ENCODE measurements at places on chromosomes 11 and 22. TPM values are rescaled to one million over a fixed set of nuclear protein-coding genes. Genes with fewer than 3 reads are reported as not detected.

Gene MS4A12
- polyA plus RNA-seq: not detected

Gene OR5A1
- not detected for polyA plus RNA-seq

Gene CDC45
- 24.7 TPM for polyA plus RNA-seq

Gene ARRB1
- polyA plus RNA-seq: 54.8 TPM

Gene PRAME
- polyA plus RNA-seq: not detected

Gene NPAS4
- polyA plus RNA-seq: 0.14 TPM

Gene SMTN
- polyA plus RNA-seq: 64.7 TPM

Gene POU2AF1
- polyA plus RNA-seq: 1.1 TPM

Gene OR5D13
- polyA plus RNA-seq: not detected

Gene ACTN3
- polyA plus RNA-seq: 0.24 TPM

Gene SUN2
- polyA plus RNA-seq: 58.5 TPM

Gene FAM111A
- polyA plus RNA-seq: 87.6 TPM

GRCh38 chr22:45942787-45943493 is 34.0 kb downstream of the WNT7B start:
- DNase-seq: no peak

GRCh38 chr11:10414181-10414580 is 40.9 kb upstream of the AMPD3 start:
- no peak for DNase-seq

DNA sequence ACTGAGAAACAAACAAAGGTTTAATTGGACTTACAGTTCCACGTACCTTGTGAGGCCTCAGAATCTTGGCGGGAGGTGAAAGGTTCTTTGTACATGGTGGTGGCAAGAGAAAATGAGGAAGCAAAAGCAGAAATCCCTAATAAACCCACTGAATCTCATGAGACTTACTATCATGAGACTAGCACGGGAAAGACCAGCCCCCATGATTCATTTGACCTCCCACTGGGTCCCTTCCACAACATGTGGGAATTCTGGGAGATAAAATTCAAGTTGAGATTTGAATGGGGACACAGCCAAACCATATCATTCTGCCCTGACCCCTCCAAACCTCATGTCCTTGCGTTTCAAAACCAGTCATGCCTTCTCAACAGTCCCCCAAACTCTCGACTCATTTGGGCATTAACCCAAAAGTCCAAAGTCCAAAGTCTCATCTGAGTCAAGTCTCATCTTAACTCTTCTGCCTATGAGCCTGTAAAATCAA is 617.4 kb downstream of the CNTN5 start:
- no peak for DNase-seq

- no peak for DNase-seq
Measured at GRCh38 chr11:10605941-10606381, 37.5 kb upstream of the LYVE1 start.

GRCh38 chr11:12077535-12078280 is 32.7 kb upstream of the MICAL2 start:
- no peak for DNase-seq

GRCh38 chr11:61080986-61081590 is 21.2 kb upstream of the CD5 start:
- DNase-seq: no peak

GRCh38 chr22:40588726-40589125 is 47.8 kb downstream of the MRTFA start:
- DNase-seq: no peak

- DNase-seq: no peak
Measured at GRCh38 chr11:531919-532526, 3.4 kb downstream of the HRAS start.

DNA sequence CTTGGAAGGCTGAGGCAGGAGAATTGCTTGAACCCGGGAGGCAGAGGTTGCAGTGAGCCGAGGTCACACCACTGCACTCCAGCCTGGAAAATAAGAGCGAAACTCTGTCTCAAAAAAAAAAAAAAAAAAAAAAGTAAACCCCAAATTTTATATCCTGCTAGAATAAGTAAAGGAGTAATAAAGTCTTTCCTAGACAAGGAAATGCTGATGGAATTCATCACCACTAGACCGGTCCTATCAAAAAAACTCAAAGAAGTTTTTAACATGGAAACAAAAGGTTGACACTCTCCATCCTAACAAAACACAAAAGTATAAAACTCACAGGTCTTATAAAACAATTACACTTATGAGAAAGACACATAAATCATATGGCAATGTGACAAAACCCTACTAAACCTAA is 213.9 kb downstream of the SBF2 start:
- no peak for DNase-seq

GRCh38 chr22:48171271-48171691 is 1408.8 kb downstream of the TBC1D22A start:
- no peak for DNase-seq

DNA sequence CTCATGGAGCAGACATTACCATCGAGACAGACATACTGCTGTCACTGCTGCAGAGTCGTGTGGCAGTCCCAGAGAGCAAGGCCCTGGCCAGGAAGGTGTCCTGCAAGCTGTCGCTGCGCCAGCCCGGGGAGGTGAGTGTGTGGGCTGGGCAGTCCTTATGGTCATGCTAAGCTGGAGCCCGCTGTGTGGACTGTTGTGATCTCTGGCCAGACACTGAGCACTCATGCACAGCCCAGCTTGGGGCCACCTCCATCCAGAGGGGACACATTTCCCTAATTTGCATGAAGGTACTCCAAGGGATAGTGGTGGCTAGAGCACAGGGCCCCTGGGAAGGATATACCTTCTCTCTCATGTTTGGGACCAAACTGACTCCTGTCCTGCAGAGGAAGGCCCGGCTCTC is 9.6 kb downstream of the ANKK1 start:
- no peak for DNase-seq

DNA sequence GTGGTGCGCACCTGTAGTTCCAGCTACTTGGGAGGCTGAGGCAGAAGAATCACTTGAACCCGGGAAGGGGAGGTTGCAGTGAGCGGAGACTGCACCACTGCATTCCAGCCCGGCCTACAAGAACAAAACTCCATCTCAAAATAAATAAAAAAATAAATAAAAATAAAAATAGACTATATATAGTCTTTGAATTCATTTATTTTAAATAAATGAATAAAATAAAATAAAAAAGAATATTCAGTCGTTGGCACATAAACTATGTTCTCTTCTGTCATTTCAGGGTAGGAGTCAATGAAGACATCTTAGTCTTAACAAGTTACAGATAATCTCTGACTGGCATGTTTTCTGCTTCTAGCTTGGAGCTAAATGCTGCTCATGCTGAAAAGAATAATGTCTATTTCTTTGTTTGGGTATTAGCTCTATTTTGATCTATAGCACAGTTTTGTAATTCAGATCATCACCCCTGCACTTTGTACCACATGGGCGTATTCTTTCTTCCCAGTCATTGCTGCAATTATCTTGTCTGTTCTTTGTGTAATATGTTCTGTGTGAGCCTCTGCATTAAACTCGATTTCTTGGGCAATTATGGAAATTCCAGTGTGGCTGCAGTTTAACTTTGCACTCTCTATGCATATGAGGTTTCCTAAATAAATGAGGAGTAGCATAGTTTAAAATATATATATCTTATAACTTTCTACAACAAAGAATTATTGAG is 1.4 kb upstream of the MS4A14 start:
- DNase-seq: no peak

DNA sequence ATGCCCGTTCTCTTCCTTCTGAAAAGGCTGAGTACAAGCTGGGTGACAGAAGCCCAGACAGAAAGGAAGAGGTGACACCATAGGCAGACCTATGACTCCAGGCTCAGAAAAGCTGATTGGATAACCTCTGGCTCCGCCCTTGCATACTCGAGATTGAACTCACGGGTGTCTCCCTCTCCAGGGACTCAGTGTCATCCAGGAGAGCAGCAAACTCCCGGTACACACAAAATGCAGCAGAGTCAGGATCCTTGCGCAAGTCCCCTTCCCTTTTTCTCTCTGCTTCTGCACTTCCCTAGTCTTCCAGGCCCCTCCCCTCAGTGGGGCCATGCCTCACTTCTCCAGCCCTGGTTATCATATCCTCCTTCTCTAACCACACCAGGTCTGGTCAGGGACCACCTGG is 9.8 kb downstream of the SCN4B start:
- DNase-seq: no peak

- DNase-seq: no peak
Measured at GRCh38 chr11:130765406-130765805, 150.9 kb downstream of the SNX19 start.

DNA sequence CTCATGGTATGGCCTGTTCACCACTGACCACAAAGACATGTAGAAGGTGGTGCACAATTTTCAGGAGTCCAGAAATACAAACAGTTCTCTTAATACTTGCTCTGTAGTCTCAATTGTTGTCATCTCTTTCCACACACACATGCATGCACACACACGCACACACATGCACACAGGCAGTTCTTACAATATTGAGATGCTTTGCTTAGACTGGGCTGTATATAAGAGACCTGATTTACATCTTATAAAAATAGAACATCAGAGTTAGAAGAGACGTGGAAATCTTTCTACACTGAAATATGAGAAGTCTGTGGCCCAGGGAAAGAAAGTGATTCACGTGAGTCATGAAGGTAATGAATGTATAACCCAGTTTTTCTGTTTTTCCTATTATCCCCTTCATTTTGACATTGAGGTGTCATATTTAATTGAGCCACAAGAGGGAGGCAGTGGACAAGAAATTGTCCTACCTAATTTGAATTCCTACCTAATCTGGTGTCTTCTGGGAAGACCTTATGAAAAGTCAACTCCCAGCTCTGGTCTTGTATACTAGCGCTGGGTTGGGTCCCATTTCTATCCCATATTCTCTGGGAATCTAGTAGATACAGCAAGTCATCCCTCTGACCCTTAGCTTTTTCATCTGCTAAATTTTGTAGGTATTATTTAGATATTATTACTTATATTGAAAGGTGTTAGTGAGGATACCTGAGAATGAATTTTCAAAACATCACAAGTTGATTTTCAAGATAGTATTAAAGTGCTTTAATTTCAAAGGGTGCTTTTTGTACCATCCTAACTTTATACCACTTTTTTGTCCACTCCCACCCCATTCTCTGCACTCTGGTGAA is 14.9 kb upstream of the MS4A4A start:
- DNase-seq: no peak

GRCh38 chr11:78830277-78830819 is 255.7 kb upstream of the NARS2 start:
- DNase-seq: no peak

DNA sequence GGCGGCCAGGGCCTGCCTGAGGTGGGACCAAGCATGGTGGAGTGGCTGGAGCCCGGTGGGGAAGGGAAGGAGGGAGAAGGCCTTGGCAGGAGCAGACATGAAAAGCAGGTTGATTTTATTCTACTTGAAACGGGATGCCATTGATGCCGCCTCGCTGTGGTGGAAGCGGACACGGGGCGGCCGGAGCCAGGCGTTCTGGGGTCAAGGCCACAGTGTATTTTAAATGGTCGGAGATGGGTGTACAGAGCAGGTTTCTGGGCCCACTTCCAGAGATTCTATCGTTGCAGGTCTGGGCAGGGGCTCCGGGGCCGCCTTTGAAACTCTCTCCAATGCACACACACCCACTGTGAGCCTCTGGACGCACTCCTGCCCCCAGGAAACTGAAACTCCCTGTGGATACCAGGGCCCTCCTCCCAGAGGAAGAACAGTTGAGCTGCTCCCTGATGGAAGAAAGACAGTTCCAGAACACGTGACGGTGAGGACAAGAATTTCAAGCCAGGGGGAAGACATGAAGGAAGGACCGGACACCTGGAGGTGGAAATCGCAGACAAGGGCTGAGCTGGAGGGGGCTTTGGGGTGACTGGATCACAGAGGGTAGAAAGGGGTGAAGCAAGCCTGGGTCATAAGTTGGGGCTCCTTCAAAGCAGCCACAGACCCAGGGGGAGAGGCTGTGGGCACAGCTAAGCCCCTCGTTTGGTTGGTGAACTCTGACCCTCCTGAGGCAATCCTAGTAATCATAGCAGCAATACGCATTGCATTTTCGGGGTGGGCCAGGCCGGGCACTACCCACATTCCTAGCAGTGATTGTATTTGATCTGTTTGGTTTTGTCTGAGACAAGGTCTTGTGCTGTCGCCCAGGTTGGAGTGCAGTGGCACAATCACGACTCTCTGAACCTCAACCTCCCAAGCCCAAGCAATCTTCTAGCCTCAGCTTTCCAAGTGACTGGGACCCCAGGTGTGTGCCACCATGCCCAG is 12.3 kb upstream of the LINC01488 start:
- no peak for DNase-seq

DNA sequence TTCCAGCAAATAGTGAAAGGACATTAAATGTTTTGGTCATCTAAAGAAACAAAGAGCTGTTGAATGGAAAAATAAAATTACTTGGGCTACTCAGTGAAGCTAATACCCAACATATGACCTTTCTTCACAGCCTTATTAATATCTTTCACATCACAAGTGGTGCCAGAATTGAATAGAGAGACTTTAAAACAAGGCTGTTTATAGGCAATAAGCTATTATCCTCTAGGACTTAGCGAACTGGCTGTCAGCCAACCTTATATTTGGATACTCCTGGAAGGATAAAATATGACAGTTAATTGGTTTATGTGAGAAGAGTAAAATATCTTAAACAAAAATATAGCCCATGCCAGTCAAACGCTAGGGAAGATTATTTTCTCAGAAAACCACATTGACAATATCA is 225.5 kb upstream of the BLID start:
- DNase-seq: peak; percentile 13

DNA sequence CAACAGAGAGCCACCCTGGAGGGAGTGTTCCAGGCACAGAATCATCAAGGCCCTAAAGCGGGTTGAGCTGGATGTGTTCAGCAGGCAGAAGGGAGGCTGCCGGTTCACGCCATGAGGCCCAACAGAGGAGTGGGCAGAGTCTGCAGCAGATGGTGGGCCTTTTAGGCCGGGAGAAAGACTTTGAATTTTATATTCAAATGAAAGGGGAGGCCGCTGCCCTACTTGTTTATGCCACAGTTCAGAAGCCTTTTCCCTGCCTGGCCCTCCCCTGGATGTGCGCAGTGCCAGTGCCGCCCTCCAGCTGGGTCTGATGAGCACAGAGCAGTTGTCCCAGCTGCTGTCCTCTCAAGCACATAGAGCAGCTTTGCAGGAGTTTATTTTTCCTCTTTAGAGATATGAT is 46.9 kb upstream of the TTC12 start:
- no peak for DNase-seq

DNA sequence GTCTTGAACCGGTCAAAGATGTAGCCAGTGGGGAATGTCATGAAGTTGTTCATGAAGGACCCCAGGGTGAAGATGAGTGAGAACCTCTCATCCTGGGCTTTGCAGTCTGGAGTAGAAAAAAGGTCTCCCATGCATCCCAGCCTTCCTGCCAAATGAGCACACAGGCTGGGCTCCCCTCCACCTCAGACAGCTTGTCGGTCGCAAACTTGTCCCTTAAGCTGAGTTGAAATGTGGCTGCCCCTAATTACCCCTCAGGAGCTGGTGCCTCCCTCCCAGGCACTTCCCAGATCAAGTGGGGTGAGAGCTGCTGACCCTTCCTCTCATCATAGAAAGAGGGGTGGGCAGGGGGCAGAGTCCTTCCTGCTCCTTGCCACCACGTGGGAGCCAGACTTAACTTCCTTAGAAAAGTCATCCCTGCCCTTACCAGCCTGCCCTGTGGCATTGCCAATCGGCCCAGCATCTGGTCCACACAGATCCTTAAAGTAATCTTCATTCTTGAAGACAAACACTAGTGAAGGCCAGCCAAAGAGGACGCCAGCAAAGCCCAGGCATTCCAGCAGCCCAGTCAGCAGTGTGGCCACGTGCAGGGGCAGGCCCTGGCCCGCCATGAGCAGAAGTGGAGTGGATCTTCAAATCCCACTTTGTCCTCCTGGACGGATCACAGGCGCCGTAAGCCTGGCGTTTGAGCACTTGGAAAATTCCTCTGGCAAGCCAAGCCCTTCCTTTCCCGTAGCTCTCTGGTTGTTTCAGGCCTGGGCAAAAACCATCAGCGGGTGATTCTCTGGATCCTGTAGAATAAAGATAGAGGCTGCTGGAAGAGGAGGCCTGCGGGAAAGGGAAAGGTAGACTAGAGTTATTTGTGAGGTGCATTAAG is 1.1 kb downstream of the SLC43A3 start:
- no peak for DNase-seq

- peak; percentile 81 for DNase-seq
Measured at GRCh38 chr11:12827929-12828812, 153.9 kb downstream of the TEAD1 start.
